GM12892 (cell line): ENCODE measurements at places on chromosomes 7 and 10.
A peak's percentile ranks its signal among the peaks of the same experiment; 100 is the strongest.

GRCh38 chr10:78893217-78893616 is 175.5 kb upstream of the ZMIZ1 start:
- no peak for DNase-seq

DNA sequence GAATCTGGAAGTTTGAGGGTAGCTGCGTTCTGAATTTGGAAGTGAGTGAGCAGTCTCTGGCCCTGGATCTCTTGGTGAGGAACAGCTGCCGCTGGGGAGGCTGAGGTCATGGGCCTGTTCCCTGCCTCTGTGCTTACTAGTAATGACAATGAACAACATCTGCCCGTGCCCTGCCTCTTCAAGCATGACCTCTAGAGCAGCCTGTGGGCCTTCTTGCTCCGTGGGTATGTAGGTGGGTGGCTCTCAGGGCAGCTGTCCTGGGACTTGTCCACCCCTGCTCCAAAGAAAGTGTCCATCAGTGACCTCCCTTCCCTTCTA is 186.2 kb downstream of the CXCL12 start:
- DNase-seq: no peak

DNA sequence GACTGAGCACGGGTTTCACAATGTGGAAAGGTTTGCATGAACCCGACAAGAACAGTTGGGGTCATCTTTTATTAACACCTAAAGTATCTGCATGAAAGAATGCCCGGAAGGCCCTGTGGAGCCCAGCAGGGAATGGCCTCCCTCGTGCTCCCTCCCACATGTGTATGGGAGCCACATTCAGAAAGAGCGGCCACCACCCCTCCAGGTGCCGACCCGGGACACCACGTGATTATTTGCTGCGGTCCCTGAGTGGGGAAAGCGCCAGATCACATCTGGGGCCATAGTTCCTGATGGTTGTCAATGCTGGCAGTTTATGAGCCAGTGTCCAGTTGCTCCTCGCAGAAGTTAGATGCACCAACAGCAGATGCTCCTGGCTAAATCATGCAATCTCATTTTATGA is 571.4 kb downstream of the TCERG1L start:
- no peak for DNase-seq

GRCh38 chr10:86363184-86363832 is 3.3 kb downstream of the GRID1 start:
- peak; percentile 51 for DNase-seq

DNA sequence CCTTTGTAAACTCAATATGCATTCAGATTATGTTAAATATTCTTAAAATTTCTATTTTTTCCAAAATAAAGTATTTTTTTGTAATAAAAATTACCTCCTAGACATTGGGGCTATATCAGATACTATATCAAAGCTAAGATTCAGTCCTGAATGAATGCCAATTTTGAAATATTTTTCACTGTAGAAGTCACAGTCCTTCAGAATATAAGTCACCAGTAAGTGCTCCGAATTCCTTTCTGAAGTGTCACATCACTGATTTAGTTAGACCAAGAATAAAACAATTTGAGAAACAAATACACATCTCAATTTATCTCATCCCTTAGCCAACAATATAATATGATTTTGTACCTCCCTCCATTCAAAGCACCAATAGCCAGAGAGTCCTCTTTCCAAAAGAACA is 33.9 kb upstream of the GSAP start:
- DNase-seq: no peak

GRCh38 chr10:71978988-71979691 is 14.9 kb downstream of the CHST3 start:
- DNase-seq: no peak

GRCh38 chr7:159016591-159016990 is 128.1 kb downstream of the VIPR2 start:
- DNase-seq: no peak

GRCh38 chr7:6475433-6476186 is 27.9 kb upstream of the DAGLB start:
- DNase-seq: no peak

- peak; percentile 58 for DNase-seq
These were observed 51.2 kb upstream of the GTF2I start for GRCh38 chr7:74606101-74606908.

GRCh38 chr10:119454990-119455389 is 87.5 kb downstream of the RGS10 start:
- no peak for DNase-seq

- no peak for DNase-seq
These were observed 273.6 kb upstream of the PODXL start for GRCh38 chr7:131829947-131830558.

- no peak for DNase-seq
These were observed 213.7 kb downstream of the CSTF2T start for GRCh38 chr10:51485668-51486067.

- DNase-seq: no peak
These were observed 46.6 kb downstream of the BPGM start for GRCh38 chr7:134693256-134693655.

- DNase-seq: no peak
These were observed 17.3 kb upstream of the ADRB1 start for GRCh38 chr10:114026189-114027040.

GRCh38 chr10:116201011-116201410 is 72.0 kb downstream of the GFRA1 start:
- DNase-seq: no peak

GRCh38 chr7:157589680-157590079 is 252.9 kb downstream of the DNAJB6 start:
- no peak for DNase-seq
